ENCODE measurements at places on chromosomes 16 and 17.

DNA sequence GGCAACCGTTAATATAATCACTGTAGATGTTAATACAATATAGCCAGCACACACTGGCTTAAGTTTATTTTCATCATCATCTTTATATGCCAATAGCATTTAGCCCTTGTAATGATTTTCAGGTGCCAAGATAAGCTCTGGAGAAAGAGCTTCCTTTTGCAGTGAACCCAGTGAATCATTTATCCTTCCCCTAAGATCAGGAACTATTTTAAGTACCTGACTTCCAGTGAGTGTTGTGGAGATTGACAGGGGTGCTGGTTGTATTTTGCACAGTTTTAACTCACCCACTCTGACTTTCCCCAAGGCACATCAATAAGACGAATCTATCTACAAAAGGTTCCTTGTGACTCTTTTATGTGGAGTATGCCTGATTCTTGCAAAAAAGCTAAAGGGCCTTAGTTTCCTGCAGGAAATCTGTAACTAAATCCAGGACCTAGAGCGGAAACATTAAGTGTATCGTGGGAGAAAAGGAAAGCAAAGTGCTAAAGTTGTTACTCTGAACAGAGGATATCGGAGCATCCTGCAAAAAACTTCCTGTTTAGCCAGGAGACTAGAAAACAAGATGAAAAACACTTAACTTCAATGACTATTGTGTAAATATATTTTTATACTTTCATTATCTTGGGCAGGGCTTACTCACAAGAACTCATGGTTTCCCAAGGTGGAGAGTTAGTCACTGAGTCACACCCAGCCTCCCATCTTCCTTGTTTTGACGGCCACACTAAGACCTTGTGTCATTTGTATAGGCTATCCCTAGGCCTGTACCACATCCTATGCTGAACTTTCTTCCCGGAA is 183.6 kb downstream of the MAP2K6 start:
- no peaks in the 10 kb centered on the region for H3K27me3 ChIP-seq
- H3K27ac ChIP-seq, result no peak overlapping the region
- DNase-seq, result no peak
- H3K4me1 ChIP-seq, result no peaks in the 10 kb centered on the region
- H3K4me3 ChIP-seq, result no peak overlapping the region

- H3K4me3 ChIP-seq, result no peak overlapping the region
- no peaks in the 10 kb centered on the region for H3K4me1 ChIP-seq
- no peaks in the 10 kb centered on the region for H3K36me3 ChIP-seq
These were observed 256.9 kb downstream of the C16orf95 start for GRCh38 chr16:87060034-87060986.

GRCh38 chr16:29151317-29151716 is 166.5 kb downstream of the LAT start:
- no peak overlapping the region for H3K4me3 ChIP-seq
- peaks cover 9% of the 10 kb centered on the region for H3K4me1 ChIP-seq
- H3K27me3 ChIP-seq, result no peaks in the 10 kb centered on the region
- DNase-seq, result no peak
- H3K27ac ChIP-seq, result no peak overlapping the region
- no peaks in the 10 kb centered on the region for H3K36me3 ChIP-seq

GRCh38 chr17:57114085-57114673 is 29.1 kb downstream of the AKAP1 start:
- H3K27ac ChIP-seq, result no peak overlapping the region
- DNase-seq, result no peak
- peaks cover 52% of the 10 kb centered on the region for H3K36me3 ChIP-seq
- no peak overlapping the region for H3K4me3 ChIP-seq
- no peaks in the 10 kb centered on the region for H3K27me3 ChIP-seq

DNA sequence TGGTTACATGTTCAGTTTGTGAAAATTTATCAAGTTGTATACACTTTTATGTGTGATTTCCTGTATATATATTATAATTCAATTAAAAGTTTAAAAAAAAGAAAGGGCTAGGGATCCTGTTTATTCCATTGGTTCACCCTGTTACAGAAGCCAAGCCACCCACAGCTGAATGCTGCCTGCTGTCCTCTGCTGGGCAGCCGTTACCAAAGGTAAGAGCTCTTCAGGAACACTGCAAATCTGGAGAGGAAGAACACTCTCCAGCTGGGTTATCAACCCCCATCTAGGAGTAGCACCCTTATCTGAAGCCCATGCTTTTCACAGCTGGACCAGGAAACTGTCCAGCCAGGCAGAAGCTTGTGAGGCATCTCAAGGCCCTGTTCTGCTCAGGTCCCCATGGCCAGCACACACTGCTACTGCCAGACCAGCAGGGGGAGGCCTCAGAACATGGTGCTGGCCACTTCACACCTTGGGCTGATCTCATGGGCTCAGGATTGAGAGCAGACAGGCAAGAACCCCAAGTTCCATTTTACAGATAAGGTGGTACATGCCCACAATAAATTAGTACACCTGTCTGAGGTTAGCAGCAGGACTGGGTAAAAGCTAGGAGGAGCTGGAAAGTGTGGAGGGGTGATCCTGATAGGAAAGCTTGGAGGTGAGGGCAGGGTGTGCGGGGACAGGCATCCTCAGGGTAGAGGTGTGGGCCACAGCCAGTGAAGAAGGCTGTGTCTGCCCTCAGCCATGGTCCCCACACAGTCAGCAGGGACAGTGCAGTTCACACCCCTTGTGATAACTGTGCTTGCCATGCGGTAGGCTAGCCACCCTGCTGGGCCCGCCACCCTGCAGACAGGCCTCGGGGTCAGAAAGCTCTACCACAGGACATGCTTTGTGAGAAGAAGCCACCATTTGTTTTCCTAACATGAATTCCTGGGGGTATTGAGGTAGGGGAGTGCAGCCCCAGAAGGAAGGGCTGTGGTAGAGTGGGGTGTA is 54.3 kb upstream of the SREBF1 start:
- no peak overlapping the region for H3K4me3 ChIP-seq
- DNase-seq, result no peak
- peaks cover 7% of the 10 kb centered on the region for H3K36me3 ChIP-seq
- no peaks in the 10 kb centered on the region for H3K27me3 ChIP-seq

DNA sequence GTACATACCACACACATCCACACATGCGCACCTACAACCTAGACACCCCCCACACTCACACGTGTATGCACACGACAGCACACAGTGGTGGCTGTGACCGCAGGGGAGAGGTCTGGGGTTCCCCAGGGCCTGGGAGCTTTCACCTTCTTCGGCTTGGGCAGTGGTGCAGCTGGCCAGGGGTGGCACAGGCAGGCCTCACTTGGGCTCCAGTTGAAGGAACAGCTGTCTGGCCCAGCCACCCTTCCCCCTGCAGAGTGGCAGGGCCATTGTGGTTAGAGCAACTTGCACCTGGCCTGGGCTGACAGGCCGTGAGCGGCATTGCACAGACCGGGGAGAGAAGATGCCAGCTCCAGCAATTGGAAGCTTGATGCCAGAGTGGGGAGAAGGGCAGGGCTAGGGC is 114.5 kb upstream of the GSE1 start:
- H3K4me3 ChIP-seq, result no peak overlapping the region
- no peaks in the 10 kb centered on the region for H3K4me1 ChIP-seq
- H3K36me3 ChIP-seq, result no peaks in the 10 kb centered on the region
- DNase-seq, result no peak
